Osteocyte (in vitro differentiated cells): ENCODE measurements at places on chromosomes 5 and 9.

- no peak for DNase-seq
Measured at GRCh38 chr9:26675035-26675434, 217.6 kb downstream of the CAAP1 start.

DNA sequence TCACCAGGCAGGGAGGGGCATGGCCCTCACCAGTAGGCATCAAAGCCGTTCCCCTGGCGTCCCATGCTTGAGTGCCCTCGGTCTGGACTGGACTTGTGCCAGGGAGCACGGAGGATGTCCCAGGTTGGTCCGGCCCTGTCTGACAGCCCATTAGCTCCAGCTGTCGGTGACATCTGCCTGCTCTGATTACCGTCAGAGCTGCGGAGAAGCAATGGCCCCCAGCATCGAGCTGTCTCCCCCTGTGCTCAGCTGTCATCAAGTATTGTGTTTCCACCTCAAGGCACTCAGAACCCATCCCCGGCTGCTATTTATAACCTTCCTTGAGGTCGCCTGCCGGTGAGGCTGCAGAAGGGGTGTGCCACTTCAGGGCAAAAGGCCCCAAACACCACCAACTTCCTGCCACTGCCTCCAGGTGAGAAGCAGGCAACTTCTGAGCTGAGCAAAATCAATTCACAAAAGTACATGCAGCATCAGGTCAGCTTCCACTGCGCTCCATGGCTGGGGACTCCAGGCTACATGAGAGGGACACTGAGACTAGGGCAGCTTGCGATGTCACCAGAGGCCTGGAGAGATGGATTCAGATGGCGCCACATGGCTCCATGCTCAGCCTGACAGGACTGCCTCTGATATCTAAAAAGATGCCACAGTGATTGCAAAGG lies 142.7 kb downstream of the C5orf15 start:
- no peak for DNase-seq

- DNase-seq: no peak
Measured at GRCh38 chr9:101400120-101400519, 1.5 kb downstream of the ZNF189 start.

- DNase-seq: no peak
Measured at GRCh38 chr9:93054758-93055704, 3.5 kb upstream of the SUSD3 start.

GRCh38 chr5:107532169-107532878 lies 138.4 kb downstream of the EFNA5 start:
- no peak for DNase-seq

DNA sequence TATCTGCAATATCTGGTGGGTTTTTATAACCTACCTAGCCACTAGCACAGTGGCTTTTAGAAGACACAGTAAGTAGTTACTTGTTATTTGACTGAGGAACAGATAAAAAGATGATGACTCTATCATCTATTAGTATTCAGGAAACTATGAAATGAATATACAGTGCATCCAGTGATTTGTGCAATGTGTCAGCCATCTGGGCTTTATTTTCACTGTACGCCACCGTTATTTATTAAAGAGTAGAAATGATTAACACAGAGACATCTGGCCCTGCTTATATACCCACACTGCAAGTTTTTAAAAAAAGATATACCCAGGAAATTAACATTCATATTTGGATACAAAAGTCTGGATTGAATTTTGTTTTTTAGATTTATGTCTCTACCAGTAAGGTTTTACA lies 408.4 kb downstream of the PDE4D start:
- DNase-seq: no peak
